ENCODE measurements at places on chromosomes 6 and 20. TPM values are rescaled to one million over a fixed set of nuclear protein-coding genes. Genes with fewer than 3 reads are reported as not detected.

- DNase-seq: no peak
Observed at GRCh38 chr6:8113131-8113654, 10.8 kb upstream of the EEF1E1 start.

DNA sequence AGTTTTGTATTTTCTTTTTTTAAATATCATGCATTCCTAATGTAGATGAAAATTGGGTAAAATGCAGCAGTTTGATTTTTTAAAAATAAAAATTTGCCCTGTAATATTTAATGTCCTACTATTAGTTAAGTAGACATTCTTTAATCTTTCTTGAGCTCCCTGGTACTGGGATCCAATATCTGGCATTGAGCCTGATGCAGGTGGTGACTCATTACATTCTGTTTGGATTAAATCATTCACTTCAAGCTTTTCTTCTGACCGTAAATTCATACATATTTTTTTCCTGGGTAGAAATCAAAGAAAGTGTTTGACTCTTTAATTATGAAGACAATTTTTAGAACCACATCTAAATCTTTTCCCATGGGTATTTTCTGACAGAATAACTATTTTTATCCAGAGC, 768.8 kb upstream of the SLC35B3 start:
- no peak for DNase-seq

BMP6 gene
- 0.07 TPM for total RNA-seq

SLC2A10 gene
- 0.58 TPM for total RNA-seq

DNA sequence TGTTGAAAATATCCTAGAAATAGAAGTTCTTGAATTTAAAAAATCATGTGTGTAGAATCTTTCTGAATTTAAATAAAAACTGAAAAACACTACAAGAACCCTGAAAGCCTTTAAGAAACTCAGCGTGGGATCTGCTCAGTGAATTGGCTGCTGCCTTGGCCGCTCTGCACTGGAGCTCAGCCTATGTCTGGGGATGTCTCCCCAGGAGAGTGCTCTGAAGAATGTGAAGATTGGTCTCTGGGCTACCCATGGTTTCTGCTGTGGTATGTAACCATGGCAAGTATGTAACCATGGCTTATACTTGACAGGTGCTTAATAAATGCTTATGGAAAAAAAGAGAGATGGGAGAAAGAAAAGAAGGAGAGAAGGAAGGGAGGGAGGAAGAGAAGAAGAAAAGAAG, 3.1 kb upstream of the RRAGD start:
- no peak for DNase-seq

DNA sequence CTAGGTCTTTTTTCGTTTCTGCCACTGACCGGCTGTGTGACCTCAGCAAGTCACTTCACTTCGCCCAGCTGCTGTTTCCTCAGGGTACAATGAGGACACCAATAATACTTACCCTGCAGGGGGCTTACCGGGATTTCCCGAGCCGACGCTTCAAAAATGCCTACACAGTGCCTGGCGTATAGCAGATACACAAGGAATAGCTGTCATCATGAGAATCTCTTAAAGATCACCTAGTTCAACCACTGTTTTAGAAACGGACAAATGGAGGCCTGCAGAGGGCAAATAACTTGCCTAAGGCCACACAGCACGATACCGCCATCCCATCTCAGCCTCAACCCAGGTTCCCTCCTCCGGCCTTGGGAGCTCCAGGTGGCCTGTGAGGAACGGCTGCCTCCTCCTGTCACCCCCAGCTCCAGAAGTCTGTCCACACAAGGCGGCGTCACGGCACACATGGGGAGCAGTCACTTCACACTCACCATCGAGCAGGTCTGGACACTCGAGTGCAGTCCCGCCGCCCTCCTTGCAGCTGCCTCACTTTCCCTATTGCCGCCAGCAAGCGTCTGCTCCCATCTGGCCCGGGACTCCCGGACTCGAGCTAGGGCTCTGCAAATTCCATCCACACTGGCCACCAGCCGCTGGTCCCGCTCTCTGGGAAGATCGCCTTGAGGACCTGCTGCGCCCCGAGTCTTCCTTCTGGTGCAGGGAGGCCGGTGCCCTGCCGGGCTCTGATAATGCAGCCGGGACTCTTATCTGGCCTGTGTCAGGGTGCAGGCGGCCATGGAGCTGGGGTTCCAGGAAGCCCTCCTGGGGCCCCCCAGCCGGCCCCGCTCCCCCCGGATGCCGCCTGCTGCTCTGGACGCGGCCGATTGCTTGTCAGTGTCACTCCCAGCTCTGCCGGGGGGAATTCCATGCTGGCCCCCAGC, at the start of gene RIPOR3:
Gene RIPOR3, minus strand, starts transcription at position 893 of the 923 bp plus-strand sequence. Its CDS starts 414 bp downstream, at position 479.
- peak; percentile 97 for DNase-seq

DNA sequence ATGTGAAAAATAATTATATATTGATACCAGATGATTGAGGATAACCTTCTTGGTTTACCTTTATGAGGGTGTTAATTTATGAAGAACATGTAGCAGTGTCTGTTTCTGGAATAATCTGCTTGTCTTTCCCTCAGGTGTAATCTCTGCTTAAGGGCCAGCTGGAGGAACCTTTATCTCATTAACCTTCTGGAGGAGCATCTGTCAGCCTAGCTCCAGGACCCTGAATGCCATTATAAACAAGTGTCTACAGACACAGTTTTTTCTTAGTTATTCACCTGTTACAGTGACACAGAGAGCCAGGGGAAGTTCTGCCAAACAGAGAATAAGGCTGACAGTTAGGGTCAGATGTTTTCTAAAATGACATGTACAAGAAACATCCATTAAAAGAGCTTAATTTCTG, at the start of gene IMPG1:
Gene IMPG1, minus strand, starts transcription at position 101 of the 400 bp plus-strand sequence. CDS start 174 bp downstream, outside the sequence.
- no peak for DNase-seq

- DNase-seq: peak; percentile 27
Observed at GRCh38 chr20:21323640-21324039, 20.5 kb downstream of the XRN2 start.

NQO2 gene
- total RNA-seq: 139 TPM

ZBTB24 gene
- total RNA-seq: 8.5 TPM

ZNF334 gene
- 0.24 TPM for total RNA-seq

GRCh38 chr20:9514461-9515213, at the start of gene LAMP5:
Gene LAMP5 (plus strand): TSS chr20:9514590. CDS start chr20:9514853, 263 bp downstream.
- no peak for DNase-seq

DNA sequence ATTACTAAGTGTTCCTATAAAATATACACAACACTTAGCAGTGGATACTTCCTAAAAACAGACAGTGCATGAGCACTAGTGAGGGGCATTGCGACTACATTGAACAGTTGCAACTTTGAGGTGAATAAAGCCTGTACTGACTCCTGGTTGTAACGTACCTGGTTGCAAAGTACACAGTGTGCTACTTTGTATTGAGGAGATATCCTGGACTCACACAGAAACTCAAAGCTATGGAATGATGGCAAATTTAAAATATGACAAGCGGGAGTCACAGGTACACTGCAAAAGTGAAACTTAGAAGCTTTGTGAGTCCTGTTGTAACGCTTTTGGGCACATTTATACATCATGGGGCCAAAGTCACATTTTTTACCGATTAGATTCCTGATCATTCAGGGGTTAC, 55.6 kb upstream of the HLA-A start:
- no peak for DNase-seq

GRCh38 chr20:19403549-19403948, 191.1 kb downstream of the SLC24A3 start:
- DNase-seq: no peak

GRCh38 chr20:49955167-49955566, 19.0 kb downstream of the RNF114 start:
- DNase-seq: no peak

AGER gene
- total RNA-seq: 11.5 TPM

C6orf52 gene
- 10.5 TPM for total RNA-seq

FAM229B gene
- total RNA-seq: 4.0 TPM

- DNase-seq: peak; percentile 38
Observed at GRCh38 chr20:32762754-32763201, 593 bp downstream of the DNMT3B start.
